Right cardiac atrium (tissue), 5 donors: ENCODE measurements at places on chromosomes 6 and 20. TPM values are rescaled to one million over a fixed set of nuclear protein-coding genes. Genes with fewer than 3 reads are reported as not detected.

Gene SMPDL3A
- total RNA-seq, result 4.7 TPM

- no peak for DNase-seq
Measured at GRCh38 chr6:116667623-116668022, 943 bp downstream of the ZUP1 start.

DNA sequence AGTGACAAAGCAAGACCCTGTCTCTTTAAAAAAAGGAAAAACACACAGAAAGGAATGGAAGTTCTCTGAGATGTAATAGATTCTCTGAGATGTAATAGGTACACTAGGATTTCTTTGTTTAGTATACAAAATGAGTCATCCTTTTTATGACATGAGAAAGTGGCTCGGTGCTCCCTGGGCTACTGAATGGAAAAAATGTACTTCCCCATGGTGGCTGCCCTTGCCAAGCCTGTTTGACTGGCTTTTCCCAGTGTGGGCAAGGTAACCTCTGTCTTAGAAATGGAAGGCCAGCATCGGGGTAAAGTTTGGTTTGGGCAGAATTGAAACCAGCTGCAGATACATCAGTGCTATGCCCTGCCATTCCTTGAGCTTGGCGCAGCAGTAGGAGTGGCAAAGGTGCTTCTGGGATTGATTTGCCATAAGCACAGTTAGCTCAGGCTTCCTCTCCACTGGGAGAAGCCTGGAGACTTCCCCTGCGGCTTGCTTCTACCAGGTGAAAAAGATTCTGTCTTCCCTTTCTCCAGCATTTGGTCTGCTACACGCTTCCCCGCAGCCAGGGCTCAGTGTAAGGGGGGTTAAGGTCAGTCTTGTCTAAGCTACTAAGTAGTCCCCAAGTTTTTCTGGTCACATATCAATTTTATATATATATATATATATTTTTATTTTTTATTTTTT, 24.5 kb downstream of the ARFGEF2 start:
- DNase-seq, result no peak

GRCh38 chr6:82914511-82914910, 151.1 kb downstream of the UBE3D start:
- DNase-seq, result no peak

- DNase-seq, result no peak
Measured at GRCh38 chr6:122385857-122386612, 13.4 kb upstream of the HSF2 start.
